ENCODE measurements at places on chromosomes 6 and 20.

GRCh38 chr20:3797592-3798372 is 1.7 kb downstream of the CDC25B start:
- DNase-seq: no peak

GRCh38 chr6:56906752-56907151 is 48.2 kb upstream of the BEND6 start:
- no peak for DNase-seq

DNA sequence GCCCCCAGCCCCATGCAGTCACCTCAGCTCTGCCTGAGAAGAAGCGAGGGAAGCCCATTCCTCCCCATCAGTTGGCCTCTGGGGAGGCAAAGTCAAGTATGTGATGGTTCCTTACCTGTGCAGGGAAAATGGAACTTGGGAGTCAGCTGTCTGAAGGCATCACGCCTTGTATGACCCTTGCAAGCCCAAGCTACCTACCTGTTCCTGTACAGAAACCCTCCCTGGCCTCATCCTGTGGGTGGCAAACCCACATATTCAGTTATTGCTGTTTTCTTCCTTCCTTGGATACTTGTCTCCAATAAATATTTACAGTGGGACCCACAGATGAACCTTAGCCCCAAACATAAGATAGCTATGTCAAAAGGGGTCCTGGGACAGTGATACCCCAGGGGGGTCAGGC is 92.2 kb upstream of the MLN start:
- DNase-seq: no peak

DNA sequence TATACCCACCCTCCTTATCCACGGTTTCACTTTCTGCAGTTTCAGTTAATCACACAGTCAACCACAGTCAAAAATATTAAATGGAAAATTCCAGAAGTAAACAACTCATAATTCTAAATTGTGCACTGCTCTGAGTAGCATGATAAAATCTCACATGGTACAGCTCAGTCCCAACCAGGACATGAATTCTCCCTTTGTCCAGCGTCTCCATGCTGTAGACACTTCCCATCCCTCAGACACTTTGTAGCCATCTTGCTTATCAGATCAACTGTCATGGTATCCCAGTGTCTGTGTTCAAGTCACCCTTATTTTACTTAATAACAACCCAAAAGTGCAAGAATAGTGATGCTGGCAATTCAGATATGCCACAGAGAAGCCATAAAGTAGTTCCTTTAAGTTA is 94.7 kb downstream of the PDE10A start:
- no peak for DNase-seq

- no peak for DNase-seq
These were observed 19.0 kb downstream of the EPB41L1 start for GRCh38 chr20:36173451-36173933.

DNA sequence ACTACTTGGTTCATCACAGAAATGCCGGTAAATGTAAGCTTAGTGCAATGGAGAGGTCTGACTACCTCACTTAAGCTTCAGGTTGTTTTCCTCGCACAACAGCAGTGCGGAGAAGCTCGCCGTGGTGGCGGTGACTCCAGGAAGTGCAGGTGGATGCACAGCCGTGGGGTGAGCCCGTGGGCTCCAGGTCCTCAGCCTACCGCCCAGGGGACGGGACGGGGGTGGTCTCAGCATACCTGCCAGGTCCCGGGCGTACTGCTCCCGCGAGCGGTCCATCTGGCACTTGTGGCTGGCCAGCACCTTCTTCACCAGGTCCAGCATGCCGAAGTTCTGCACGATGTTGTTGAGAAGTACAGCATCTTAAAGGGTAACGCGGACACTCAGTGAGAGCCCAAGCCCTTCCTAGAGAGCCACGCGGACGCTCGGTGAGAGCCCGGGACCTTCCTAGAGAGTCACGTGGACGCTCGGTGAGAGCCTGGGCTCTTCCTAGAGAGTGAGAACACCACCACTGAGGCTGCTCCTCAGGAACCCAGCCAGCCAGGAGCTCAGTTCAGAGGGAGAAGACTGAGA is 17.8 kb upstream of the HELZ2 start:
- DNase-seq: no peak

DNA sequence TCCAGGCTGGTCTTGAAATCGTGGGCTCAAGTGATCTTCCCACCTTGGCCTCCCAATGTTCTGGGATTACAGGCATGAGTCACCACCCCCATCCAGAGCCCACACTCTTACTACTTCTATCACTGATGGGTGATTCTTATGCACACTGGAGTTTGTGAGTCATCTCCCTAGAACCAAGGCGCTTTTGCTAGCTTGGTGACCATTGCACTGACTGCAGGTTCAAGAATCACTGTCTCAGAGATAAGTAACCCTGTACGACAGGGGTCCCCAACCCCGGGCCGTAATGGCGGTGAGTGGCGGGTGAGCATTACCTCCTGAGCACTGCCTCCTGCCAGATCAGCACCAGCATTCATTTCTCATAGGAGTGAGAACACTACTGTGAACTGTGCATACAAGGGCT is 118.8 kb downstream of the MAP3K7 start:
- no peak for DNase-seq
